Stimulated activated CD8-positive, alpha-beta memory T cell treated with anti-CD3 and anti-CD28 coated beads, Interleukin-4, amount 100 ng/mL, for 4 hours (primary cell): ENCODE measurements at places on chromosomes 2 and 18.

GRCh38 chr18:12391487-12392165, 14.6 kb upstream of the AFG3L2 start:
- DNase-seq = no peak

- no peak for DNase-seq
Observed at GRCh38 chr2:21332993-21333625, 209.3 kb downstream of the TDRD15 start.

GRCh38 chr2:70901227-70902066, 34.3 kb upstream of the ATP6V1B1 start:
- DNase-seq = no peak

DNA sequence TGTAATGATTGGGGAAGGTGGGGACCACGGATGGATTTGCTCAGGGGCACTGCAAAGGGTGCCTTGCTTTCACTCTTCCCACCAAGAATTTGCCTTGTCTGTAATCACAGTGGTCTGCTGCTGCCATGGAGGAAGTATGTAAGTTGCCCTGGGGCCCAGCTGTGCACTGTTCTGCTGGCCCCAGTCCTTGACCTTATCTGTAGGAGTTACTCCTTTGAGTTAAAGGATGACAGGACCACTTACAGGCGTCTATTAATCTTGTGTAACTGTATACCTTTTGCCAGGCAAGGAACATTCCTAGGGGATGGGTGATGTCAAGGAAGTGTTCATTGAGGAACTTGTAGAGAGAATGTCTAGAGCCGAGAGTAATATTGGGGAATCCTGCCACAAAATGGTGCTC, 212.8 kb upstream of the LRRTM1 start:
- DNase-seq = no peak

DNA sequence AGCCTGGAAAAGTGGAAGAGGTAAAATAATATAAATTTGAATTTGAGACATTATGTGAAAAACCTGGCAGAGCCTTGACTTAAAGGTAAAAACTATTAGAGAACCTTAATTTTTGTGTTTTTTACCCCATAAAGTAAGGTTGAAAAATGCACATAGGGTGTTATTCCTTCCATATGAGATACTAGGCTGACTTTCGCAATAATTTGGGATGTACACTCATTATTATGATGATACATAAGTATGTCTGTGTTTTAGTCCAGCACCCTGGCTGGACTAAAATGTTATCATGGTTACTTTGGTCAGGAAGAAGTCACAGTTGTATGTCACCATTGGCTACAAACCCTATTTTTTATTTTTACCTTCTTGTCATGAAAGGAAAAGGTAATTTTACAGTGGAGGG, 19.8 kb downstream of the NEMP2 start:
- DNase-seq = no peak

- no peak for DNase-seq
Observed at GRCh38 chr18:8991155-8991554, 111.3 kb upstream of the NDUFV2 start.

GRCh38 chr2:37500031-37500430, 155.6 kb downstream of the QPCT start:
- DNase-seq = no peak

DNA sequence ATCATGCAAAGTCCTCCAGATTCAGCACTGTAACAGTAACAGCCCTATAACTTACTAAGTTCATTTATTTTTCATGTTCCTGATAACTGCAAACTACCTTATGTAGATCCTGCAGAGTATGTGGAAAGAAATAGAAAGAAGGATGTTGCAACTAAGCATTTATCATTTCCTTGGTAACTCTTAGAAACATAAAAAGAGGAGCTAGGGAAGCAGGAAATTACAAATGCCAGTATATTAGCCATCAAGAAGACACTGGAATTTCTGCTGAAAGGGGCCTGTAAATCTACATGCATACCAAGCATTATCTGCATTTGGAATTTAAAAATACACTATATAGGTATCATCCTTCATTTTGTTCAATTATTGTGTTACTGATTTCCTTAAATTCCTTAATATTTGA, 66.8 kb downstream of the PDE11A start:
- DNase-seq = no peak

GRCh38 chr2:18980104-18980785, 378.2 kb downstream of the OSR1 start:
- DNase-seq = no peak

DNA sequence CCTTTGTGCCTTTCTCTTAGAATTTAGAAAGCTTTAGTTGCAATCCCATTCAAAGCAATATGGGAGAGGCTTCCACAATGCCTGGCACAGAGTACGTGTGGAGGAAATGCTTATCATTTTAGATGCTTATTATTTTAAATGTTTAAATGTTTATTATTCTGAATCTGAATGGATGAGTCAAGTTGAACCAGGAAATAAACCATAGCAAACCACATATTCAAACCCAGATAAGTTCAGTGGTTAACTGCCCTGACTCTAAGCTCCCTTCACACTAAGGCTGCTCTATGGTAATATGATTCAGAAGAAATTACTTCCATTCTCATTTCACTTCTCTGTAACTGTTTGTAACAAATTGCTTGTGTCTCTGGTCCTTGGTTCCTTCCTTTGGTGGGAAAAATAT, 5.2 kb upstream of the PPP4R1 start:
- DNase-seq = no peak

- DNase-seq = no peak
Observed at GRCh38 chr2:232377841-232378734, 463 bp upstream of the ALPP start.

DNA sequence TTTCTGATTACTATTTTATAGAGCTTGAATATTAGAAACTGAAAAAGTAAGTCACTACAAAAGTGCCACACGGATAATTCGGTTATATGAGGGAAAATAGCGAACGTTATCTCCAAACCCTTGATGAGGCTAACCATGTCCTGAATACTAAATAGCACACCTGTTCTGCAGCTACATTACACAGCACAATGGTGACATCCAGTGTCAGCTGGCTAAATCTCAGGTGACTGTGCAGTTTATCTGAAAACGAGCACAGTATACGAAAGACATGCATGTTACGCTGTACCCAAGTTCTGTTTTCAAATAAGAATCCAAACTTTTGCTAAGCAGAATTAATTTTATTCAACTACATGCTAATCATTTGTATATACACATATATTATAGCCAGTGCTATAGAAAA, 9.0 kb downstream of the CCDC68 start:
- DNase-seq = no peak

- no peak for DNase-seq
Observed at GRCh38 chr18:32607816-32608215, 137.1 kb upstream of the GAREM1 start.

- no peak for DNase-seq
Observed at GRCh38 chr18:13604786-13605185, 121.6 kb downstream of the FAM210A start.

GRCh38 chr2:118842661-118843482, 4.6 kb downstream of the EN1 start:
- no peak for DNase-seq

GRCh38 chr18:39571511-39571910, 2005.9 kb upstream of the CELF4 start:
- DNase-seq = no peak

GRCh38 chr2:25787020-25787419, 91.3 kb downstream of the ASXL2 start:
- DNase-seq = no peak

- DNase-seq = no peak
Observed at GRCh38 chr2:143716522-143716921, 587.3 kb downstream of the ARHGAP15 start.

GRCh38 chr18:68778280-68778886, 19.5 kb upstream of the CCDC102B start:
- no peak for DNase-seq

DNA sequence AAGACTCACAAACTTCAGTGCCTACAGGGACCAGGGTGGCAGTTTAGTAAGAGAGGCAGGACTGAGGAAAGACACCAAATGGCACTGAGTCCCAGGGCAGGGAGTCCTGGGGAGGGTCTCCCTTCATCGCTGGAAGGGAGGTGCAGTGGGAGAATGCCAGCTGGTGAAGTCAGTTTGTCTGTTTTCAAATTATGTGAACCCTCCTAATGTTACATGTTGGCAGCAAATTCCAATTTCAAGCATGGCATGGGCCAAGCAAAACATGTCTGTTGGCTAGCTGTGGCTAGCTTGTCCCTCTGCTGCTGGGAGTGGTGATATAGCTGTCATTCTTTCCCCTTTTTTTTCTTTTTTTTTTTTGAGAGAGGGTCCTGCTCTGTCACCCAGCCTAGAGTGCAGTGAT, 55.9 kb upstream of the HAAO start:
- DNase-seq = no peak

DNA sequence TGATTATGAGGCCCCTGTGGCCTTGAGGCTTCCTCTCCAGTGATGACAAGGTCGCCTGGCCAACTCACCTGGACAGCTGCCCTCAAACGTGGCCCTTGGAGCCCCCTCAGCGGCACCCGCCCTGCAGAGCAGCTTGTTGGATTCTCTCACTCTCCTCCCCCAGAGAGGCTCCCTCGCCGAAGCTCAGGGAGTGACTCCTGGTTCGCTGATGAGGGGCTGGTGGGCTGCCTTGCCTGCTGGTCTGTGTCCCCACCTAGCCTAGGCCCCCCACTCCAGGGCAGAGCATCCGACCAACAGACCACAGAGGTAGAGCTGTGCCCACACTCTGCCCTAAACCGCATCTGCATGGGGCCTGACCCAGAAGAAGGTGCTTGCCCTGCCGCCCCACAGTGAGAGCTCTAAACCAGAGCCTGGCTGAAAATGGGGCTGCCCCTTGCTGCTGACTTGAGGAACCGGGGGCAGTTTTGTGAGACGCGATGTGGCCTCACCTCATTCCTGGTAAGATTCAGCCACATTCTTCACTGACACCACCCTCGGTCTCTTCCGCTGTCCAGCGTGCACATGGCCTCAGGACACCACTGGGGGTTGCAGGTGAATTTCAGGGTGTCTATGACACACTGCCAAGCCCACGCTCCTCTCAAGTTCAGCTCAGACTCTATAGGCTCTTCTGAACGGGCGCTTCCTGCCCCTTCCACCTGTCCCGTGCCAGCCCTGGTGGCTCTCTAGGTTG, 131.6 kb downstream of the CABLES1 start:
- no peak for DNase-seq

DNA sequence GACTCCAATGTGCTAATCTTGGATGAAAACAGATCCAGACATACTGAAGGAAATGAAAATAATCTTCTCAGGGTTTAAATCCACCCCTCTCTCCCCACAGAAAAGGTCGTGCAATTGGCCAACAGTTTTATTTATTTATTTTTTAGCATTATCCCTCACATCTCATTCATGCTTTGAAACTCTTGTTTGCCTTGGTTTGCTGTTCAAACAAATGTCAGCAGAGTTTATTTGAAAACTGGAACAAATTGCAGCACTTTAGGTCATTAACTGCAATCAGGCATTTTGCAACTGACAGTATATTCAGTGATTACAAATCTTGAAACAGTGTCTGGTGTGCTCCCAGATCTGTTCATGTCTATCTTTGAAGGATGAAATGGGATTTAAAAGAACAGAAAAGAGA, 220.6 kb downstream of the SLC4A10 start:
- no peak for DNase-seq

- no peak for DNase-seq
Observed at GRCh38 chr2:45199973-45200372, 190.7 kb upstream of the SIX2 start.

DNA sequence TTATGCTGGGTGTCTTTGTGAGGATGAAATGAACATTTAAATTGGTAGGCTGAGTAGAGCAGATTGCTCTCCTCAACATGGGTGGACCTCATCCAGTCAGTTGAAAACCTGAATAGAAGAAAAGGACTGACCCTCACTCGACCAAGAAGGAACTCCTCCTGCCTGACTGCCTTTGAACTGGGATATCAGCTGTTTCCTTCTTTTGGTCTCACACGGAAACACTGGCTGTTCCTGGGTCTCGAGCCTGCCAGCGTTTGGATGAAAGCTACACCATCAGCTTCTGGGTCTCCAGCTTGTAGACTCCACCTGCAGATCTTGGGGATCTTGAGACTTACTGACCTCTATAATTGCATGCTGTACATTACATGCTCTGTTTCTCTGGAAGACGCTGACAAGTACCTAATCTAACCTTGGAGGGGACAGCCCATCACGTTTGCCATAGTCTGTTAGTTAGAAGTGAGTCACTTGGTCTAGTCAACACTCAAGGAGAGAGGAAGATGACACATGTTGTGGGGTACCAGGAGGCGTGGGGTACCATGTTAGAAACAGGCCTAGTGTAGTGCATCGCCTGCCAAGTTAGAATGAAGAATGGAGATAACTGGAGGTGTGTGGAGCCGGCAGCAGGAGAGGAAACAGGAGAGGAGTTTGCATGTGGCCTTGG, 267.0 kb downstream of the MREG start:
- no peak for DNase-seq

- no peak for DNase-seq
Observed at GRCh38 chr2:173101687-173102086, 26.0 kb downstream of the MAP3K20 start.

DNA sequence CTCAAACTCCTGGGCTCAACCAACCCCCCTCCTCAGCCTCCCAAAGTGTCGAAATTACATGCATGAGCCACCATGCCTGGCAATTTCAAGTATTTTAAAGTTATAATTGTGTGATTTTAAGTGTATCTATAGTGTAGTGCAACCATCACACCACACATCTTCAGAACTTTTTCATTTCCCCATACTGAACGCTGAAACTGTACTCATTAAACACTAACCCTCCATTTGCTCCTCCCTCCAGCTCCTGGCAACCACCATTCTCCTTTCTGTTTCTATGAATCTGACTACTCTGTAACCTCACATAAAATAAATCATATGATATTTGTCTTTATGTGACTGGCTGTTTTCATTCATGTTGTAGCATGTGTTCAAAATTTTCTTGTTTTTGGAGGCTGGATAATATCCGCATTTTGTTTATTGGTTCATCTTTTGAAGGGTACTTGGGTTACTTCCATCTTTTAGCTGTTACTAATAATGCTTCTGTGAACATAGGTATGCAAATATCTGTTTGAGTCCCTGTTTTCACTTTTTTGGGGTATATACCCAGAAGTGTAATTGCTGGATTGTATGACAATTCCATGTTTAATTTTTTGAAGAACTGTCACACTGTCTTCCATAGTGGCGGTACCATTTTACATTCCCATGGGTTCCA, 188.2 kb downstream of the PLCL1 start:
- no peak for DNase-seq

GRCh38 chr2:191023235-191023679, 9.3 kb upstream of the STAT1 start:
- no peak for DNase-seq

GRCh38 chr2:37600735-37601134, 70.7 kb downstream of the CDC42EP3 start:
- DNase-seq = no peak
